ENCODE measurements at places on chromosomes 1 and 21.

DNA sequence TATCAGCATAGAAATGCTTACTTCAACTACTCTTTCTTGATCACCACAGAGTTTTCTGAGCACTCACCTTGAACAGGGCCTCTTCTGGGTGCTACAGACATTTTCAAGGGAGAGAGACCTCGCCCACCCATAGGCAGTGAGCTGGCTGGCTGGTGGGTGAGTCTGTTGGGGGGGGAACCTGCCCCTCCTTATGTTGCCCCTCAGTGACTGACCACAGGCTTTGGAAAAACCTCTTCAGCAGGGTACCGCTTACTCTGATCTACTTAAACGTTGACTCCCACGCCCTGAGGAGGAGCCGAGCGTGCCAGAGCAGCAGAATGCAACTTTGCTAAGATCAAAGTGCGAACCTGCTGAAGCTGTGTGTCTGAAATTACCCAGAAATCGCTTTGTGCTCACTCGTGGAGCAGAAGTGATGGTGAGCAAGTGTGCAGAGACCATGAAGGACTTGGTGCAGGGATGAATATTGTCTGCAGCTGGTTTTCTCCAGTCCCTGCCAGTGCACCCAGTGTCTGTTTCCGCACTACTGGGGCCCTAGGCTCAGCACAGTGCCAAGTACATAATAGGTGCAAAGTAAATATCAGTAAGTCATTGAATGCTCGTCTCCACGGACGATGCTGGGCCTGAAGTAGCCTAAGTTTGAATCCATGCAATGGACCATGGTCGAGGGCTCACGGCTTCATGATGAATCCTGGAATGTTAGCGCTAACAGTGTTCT, 158.7 kb upstream of the IRF2BP2 start:
- no peak for DNase-seq

GRCh38 chr1:117173691-117174090, 37.0 kb downstream of the VTCN1 start:
- DNase-seq = no peak

DNA sequence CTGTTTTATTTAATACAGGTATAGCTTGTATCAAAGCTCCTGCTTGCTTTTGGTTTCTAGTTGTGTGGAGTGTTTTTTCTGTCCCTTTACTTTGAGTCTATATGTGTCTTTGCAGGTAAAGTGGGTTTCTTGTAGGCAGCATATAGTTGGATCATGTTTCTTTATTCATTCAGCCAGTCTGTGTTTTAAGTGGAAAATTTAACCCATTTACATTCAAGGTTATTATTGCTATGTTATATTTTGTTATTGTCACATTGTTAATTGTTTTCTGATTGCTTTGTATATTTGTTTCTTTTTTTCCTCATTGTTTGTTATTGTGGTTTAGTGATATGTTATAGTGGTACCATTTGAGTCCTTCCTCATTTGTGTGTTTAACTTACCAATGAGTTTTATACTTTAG, 26.7 kb downstream of the CLDN19 start:
- DNase-seq = no peak

DNA sequence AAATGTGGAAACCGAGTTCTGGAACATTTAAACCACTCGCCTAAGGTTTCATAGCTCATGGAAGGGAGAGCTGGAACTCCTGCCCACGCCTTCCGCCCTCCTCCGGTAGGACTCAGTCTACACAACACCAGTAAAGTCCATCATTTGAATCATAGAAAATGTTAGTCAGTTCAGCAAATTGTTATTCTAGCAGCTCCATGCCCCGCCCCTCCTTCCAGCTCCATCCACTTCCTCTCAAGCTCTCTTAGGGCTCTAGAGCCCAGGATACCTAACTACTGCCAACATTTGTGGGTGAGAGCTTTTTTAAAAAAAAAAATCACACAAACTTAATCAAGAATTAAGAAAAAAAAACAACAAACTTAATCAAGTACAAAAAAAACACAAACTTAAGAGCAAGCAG, 121.8 kb downstream of the TBX15 start:
- DNase-seq = no peak

GRCh38 chr1:239308701-239309333, 77.6 kb upstream of the CHRM3 start:
- DNase-seq = no peak

DNA sequence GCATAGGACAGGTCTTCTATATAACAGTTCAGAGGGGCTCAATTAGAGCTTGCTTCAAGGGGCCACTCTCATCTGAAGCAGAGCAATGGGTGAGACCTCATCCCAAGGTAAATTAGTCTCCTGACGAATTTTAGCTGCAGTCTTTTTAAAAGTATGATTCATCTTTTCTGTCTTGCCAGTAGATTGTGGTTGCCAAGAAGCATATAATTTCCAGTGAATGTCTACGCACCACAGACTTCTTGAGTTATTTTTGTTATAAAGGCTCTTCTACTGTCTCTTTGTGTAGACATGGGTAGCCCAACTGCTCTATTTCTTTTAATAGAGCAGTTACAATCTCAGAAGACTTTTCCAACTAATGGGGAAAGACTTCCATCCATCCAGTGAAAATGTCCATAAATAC, 108.9 kb upstream of the FMN2 start:
- DNase-seq = no peak

DNA sequence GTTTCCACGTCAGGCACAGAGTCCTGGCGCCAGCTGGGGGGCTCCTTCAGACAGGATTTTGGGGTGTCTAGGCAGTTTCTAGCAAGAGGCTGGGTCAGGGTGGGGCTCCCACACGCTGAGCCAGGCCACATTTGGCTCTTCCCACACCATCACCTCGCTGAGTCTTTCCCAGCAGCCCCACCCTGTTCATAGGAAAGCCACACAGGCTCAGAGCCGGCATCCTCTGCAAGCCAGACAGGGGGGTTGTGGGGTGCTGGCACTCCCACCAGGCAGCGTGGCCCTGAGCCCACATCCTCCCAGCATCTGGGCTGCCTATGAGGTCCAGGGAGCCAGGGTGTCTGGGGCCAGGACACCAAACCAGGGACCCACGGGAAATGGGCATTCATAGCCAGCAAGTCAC, 2.8 kb upstream of the GPR153 start:
- DNase-seq = no peak

- DNase-seq = no peak
These were observed 775.6 kb downstream of the LTN1 start for GRCh38 chr21:28216976-28217523.

DNA sequence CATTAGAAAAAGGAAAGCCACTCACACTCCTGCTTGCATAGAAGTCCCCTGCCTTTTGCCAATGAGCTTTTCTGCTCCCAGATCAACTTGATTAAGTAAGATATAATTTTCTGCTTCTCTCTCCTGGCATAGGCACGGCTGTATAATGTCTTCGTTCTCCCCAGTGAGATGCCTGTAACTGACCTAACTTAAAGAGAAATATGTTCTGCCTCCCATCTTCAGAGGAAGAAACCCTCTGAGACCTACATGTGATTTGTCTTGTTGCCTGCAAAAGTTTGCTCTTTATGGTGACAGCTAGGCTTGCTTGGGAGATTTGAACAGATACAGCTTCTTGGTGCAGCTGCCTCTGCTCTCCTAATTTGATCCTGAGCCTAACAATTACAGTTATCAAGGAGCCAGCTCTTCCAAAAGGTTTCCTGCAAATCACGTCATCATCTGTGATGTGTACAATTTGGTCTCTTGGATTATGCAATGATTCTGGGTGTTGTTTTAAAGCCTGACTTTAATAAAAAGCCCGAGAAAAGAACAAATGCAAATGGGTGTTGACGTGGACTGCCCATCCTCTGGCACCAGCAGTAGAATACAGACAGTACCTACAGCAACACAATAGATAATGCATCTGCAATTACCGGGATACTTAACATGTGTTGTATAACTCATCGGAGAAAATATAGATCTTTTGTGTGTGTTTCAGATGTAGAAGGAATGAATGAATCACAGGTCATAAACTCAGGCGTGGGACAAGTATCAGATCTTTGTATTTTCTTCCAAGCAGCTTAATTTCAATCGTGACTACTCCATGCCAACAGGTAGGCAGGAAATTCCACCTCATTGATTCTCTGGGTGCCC, 76.2 kb upstream of the KAZN start:
- DNase-seq = no peak

GRCh38 chr21:36606287-36606982, 92.5 kb upstream of the SIM2 start:
- DNase-seq = no peak

- no peak for DNase-seq
These were observed 64.3 kb downstream of the PRKAA2 start for GRCh38 chr1:56709269-56709880.

- no peak for DNase-seq
These were observed 16.2 kb downstream of the PLEKHO1 start for GRCh38 chr1:150165622-150166612.

DNA sequence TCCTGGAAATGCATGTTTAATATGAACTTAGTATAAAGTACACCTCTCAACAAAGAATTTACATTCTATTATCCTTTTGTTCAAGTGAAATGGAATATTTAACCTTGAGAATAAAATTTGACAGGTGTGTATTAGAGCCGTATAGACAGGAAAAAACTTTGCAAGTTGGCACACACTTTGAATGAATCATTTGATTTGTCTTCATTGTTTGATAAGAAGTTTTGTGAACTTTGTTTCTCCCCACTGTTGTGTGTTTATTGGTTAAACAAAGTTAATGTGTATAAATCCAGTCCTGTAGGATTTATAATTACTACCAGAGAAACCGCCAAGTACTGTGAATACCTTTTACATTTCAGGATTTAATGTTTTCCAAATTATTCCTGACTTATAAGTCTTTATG, 2.0 kb downstream of the SYDE2 start:
- DNase-seq = no peak

DNA sequence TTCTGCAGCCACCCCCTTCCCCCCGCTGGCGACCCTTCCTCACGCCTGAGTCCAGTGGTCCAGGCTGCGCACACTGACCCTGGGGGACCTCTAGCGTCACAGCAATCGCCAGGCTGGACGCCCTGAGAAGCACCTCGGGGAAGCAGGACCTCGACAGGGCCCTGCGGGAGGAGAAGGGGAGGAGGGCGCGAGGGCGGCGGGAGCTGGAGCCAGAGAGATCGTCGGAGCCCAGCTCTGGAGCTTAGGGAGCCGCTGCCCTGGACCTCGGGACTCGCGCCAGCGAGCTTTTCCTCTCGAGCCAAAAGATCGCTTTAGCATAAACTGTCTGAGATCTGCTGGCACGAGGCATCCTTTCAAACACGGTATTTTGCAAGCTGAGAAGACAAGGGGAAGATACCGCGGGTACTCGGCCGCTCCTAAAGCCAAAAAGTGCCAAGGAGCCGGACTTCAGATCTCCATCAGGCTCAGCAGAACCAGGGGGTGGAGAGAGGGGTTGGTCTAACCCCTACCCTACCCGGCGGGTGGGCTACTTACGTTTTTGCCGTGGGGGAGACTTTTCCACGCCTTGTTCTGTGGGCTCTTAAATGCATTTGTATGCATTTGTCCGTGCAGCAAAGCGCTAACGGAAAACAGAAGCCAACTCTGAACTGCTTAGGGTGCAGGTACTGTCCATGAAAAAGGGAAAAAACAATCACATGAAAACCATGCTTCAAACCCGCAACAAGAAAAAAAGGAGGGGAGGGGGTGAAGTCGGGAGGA, 586 bp downstream of the COL24A1 start:
- DNase-seq = no peak

GRCh38 chr1:33169290-33170055, 12.4 kb downstream of the TRIM62 start:
- DNase-seq = no peak

- no peak for DNase-seq
These were observed 24.4 kb upstream of the TMEM54 start for GRCh38 chr1:32925403-32926162.

DNA sequence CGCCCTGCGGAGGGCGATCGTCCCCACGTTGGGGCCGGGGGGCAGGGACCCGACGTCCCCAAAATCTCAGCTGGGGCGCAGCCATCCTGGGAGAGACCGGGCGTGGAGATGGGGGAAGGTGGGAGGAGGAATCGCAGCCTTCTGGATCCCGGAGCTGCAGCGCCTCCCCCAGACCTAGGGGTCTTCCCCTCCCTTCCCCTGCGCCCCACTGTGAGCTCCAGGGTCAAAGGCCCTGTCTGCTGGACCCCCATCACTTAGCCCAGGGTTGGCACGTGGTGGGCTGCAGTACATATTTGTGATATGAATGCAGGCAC, 90.2 kb upstream of the VAMP3 start:
- no peak for DNase-seq

GRCh38 chr1:241531195-241532161, 700 bp upstream of the KMO start:
- no peak for DNase-seq

DNA sequence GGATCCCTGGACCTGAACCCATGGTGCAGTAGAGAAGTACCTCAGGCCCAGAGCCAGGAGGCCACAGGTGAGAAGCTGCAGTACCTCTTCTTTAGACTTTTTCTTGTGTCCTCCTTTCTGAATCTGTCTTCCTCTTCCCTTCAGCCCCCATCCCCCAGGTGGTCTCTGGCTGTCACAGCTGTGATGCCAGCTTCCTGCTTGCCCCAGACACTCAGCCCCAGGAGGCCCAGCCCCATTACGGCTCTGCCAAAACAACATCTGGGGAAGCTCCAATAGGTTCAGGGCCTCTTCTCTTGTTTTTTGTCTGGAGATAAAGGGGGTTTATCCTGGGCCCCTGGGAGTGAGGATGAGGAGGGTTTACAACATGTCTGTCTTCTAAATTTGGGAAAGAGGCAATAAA, 9.5 kb upstream of the BTG2 start:
- no peak for DNase-seq

GRCh38 chr1:184905601-184906322, 68.5 kb downstream of the NIBAN1 start:
- DNase-seq = no peak

DNA sequence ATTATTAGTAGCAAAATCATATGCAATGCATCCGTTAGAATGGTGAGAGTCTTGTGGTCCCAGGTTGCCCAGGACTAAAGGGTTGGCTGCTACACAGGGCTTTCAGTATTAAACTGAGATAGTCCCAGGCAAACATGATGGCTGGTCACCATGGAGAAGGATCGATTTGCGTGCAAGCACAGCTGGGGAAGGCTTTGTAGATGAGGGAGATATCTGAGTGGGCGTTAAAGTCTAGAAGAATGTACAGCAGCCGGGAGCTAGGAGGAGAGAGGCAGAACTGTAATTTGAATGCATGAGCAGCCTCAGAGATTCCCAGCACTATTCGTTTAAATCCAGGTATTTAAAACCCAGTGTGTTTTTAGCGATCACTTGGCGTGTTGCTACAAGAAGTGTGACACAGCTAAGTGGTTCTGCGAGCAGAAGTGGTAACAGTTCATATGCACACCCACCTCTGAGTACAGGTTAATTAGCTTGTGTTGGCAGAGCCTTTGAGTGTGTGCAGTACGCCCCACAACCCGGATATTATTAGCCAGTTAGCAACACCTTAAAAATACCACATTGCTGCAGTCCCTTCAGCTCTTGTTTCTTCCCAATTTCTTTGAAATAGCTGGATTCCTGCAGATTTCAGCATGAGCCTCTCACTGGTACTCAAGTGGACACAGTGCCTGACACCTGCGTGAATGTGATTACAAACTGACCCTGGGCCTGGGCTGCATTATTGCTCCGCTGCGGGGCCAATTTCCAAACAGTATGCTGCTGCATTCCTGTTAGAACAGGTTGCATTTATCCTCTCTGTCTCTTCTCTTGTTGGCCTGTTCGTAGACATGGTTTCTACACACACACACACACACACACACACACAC, 67.2 kb upstream of the SCAF4 start:
- DNase-seq = no peak

- no peak for DNase-seq
These were observed 240.2 kb downstream of the USH2A start for GRCh38 chr1:216183007-216183406.
